ENCODE measurements at places on chromosomes 12 and 14. TPM values are rescaled to one million over a fixed set of nuclear protein-coding genes. Genes with fewer than 3 reads are reported as not detected.

The MRPL52 gene
- 79.1 TPM for total RNA-seq

The GPR132 gene
- total RNA-seq, result 1.0 TPM

The TARBP2 gene
- total RNA-seq, result 36.9 TPM

The GUCY2C gene
- total RNA-seq, result 74.6 TPM

The CPM gene
- 40.3 TPM for total RNA-seq

The TAS2R31 gene
- total RNA-seq, result 2.0 TPM

The TSPAN8 gene
- total RNA-seq, result 1,318 TPM

The OTX2 gene
- not detected for total RNA-seq

The TDRD9 gene
- 0.44 TPM for total RNA-seq

The SRRM4 gene
- total RNA-seq, result 0.27 TPM

The ZDHHC22 gene
- 0.07 TPM for total RNA-seq

The PDE6H gene
- total RNA-seq, result not detected

The SPX gene
- total RNA-seq, result not detected

The TPH2 gene
- not detected for total RNA-seq

The REC8 gene
- total RNA-seq, result 5.1 TPM

The AGAP2 gene
- 0.86 TPM for total RNA-seq

The GALNT6 gene
- total RNA-seq, result 27.1 TPM

The TAS2R42 gene
- total RNA-seq, result not detected

The C12orf54 gene
- not detected for total RNA-seq

The SLC38A4 gene
- total RNA-seq, result 3.2 TPM

The ASB2 gene
- 13.4 TPM for total RNA-seq

The CLIP1 gene
- total RNA-seq, result 35.4 TPM

The TAS2R50 gene
- total RNA-seq, result 0.98 TPM

The LRRC10 gene
- not detected for total RNA-seq

The PTGER2 gene
- total RNA-seq, result 4.3 TPM

The AQP2 gene
- not detected for total RNA-seq

The FMNL3 gene
- total RNA-seq, result 3.0 TPM

The CAPZA3 gene
- total RNA-seq, result not detected

The DDX54 gene
- total RNA-seq, result 98.3 TPM

The KRT77 gene
- not detected for total RNA-seq

The APEX1 gene
- total RNA-seq, result 169 TPM

The WIF1 gene
- total RNA-seq, result 0.20 TPM

The HIP1R gene
- 74.2 TPM for total RNA-seq

The RBM25 gene
- 62.8 TPM for total RNA-seq

The ACOT4 gene
- 2.9 TPM for total RNA-seq

The PPM1H gene
- 7.4 TPM for total RNA-seq

The CCDC197 gene
- not detected for total RNA-seq

The CCDC196 gene
- total RNA-seq, result 0.82 TPM

The ACOT6 gene
- total RNA-seq, result not detected

The RNASE3 gene
- not detected for total RNA-seq

The DBX2 gene
- total RNA-seq, result not detected

The TOMM20L gene
- not detected for total RNA-seq

The FOXN4 gene
- not detected for total RNA-seq

The GPRC5A gene
- 246 TPM for total RNA-seq

The SLC25A47 gene
- not detected for total RNA-seq

The VASH1 gene
- 3.6 TPM for total RNA-seq

The SERPINA9 gene
- total RNA-seq, result not detected

The MIP gene
- total RNA-seq, result not detected

The COX6A1 gene
- 1,081 TPM for total RNA-seq

The CAPS2 gene
- total RNA-seq, result 1.5 TPM
